ENCODE measurements at places on chromosomes 3 and 15.

GRCh38 chr15:52262364-52262763, 33.2 kb downstream of the MYO5C start:
- no peak for DNase-seq

DNA sequence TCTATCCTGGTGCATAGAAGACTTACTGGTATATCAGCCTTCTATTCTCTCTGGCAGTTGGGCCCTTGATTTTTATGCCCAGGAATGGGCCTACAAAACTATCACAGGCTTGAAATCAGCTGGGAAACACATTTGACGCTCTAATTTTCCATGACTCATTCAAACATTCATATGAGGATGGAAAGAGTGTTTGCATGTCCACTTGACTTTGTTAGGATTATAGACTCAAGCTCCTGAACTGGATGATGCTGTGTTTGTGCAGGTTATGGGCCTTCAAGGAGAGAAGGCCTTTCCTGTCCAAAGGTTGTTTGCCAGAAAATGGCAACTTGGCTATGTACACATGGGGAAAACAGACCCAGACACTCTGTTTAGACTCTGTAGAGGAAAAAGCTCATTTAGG, 219.9 kb downstream of the GAP43 start:
- DNase-seq, result no peak

GRCh38 chr15:71808311-71809020, 1.9 kb upstream of the NR2E3 start:
- no peak for DNase-seq

- DNase-seq, result no peak
Measured at GRCh38 chr15:67819636-67820035, 5.7 kb upstream of the SKOR1 start.

GRCh38 chr3:115616461-115616860, 6.8 kb upstream of the GAP43 start:
- DNase-seq, result no peak

GRCh38 chr3:64578797-64579196, 109.0 kb downstream of the ADAMTS9 start:
- DNase-seq, result no peak

GRCh38 chr3:3586843-3587646, 212.2 kb upstream of the LRRN1 start:
- DNase-seq, result no peak

DNA sequence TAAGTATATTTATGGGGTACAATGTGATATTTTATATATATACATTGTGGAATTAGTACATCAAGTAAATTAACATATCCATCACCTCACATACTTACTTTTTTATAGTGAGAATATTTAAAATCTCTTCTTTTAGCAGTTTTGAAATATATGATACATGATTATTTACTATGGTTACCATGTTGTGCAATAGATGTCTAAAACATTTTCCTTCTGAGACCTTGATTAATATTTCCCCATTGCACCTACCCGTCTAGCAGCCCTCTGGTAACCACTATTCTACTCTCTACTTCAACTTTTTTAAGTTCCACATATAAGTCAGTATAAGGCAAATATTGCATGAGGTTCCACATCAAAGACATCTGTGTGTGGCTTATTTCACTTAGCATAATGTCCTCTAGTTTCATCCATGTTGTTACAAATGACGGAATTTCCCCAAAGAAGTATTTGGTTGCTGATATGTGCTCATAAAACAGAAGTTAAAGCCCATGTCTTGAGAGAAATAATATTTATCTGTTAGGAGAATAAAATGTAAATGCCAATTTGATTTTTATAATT, 29.6 kb upstream of the NFKBIZ start:
- no peak for DNase-seq

DNA sequence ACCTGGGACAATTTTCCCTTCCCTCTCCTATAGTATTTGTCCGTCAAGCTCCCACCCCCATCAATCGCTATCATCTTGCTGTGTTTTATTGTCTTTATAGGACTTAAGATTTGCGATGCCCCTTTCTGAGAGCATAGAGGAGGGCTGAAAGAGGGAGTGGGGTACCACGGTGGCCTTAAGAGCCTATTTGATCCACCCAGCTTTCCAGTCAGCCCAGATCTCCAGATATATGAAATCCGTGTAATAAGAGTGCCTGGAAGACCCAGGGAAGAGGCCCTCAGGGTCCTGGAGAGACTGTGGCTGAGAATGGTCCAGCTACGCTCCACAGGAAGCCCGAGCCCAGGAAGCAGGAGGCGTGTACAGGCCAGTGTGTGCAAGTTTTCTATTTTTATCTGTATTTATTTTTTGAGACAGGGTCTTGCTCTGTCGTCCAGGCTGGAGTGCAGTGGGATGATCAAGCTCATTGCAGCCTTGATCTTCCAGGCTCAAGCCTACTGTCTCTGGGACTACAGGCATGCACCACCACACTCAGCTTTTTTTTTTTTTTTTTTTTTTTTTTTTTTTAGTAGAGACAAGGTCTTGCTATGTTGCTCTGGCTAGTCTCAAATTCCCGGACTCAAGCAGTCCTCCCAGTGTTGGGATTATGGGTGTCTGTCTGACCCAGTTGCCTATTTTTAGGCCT, 964 bp upstream of the NCKIPSD start:
- no peak for DNase-seq
